IPS DF 6.9 (cell line): ENCODE measurements at places on chromosomes 3 and 15.

GRCh38 chr3:172651936-172652625, 58.8 kb downstream of the NCEH1 start:
- no peak for DNase-seq

DNA sequence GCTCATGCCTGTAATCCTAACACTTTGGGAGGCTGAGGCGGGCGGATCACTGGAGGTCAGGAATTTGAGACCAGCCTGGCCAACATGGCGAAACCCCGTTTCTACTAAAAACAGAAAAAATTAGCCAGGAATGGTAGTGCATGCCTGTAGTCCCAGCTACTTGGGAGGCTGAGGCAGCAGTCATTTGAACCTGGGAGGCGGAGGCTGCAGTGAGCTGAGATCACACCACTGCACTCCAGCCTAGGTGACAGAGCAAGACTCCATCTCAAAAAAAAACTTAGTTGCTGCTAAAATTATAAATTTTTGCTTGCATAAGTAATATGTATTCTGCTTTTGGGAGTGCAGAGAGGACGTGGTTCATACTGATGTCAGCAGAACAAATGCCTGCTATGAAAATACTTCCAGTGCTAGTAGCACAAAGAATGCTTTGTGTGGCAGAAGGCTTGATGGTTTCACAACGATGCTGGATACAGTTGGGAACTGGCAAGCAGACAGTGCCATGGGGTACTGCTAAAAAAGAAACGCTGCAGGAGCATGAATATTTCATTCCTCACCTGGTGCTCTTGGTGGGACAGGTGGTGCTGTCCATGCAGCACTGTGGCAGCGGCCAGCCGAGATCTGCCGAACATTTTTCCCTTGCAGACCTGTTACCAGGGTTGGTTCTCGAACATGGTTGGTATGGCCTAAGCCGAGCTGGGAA, 31.1 kb downstream of the FBXL22 start:
- no peak for DNase-seq

GRCh38 chr3:177594096-177594495, 396.8 kb upstream of the TBL1XR1 start:
- no peak for DNase-seq

- no peak for DNase-seq
Measured at GRCh38 chr15:41517895-41518449, 4.3 kb upstream of the LTK start.

DNA sequence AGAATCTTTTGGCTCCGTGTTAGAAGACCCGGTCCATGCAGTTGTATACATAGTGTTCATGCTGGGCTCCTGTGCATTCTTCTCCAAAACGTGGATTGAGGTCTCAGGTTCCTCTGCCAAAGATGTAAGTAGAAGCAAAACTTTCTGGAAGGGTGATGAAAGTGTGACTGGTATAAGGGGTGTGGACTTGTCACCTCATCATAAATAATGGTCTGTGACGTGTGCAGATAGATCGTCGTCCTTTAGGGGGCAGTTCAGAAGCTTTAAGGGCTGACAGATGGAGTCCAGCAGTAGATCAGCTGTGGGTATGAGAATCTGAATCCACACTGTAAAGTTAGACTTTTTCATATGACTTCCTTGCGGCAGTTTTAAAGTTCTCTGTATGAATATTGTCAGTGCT, 15.3 kb downstream of the SEC61A1 start:
- no peak for DNase-seq
